ENCODE measurements at places on chromosomes 3 and 15.

DNA sequence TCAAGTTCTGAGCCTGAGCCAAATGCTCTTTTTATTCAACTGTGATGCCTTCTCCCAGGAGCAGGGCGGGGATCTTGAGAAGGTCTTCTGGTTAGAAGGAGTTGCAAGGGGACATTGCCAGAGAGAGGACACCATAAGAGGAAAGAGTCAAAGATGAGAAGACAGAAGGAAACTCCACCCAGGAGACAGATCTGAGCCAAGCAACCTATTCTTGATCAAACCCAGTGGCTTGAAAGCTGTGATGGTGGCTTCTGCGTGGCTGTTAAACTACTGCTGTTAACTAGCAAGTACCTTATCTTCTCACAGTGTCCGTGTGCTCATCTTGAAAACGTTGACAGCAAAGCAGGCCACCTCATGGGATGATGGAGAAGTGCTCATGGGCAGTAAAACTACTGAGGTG, 19.8 kb upstream of the AGBL1 start:
- no peak for DNase-seq

- no peak for DNase-seq
Measured at GRCh38 chr15:80957976-80958375, 31.6 kb downstream of the MESD start.

DNA sequence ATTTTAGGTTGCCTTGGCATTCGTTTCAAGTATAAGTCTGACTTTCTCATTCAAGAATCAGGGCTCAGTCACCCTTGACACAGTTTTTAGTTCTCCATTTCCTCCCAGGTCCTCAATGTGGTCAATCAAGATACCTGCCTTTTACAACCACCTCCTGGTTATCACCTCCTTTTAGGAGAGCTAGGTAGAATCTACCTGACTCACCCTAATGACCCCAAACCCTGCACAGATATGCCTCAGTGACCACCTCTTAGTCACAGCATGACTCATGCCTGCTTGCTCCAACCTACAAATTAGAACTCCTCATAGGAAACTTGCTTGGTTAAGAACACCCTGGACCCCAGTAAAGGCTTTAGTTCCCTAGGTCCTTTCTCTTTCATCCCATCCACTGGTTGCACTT, 22.5 kb downstream of the DMXL2 start:
- DNase-seq = no peak

GRCh38 chr3:42192334-42193200, 73.4 kb downstream of the CCK start:
- no peak for DNase-seq

- DNase-seq = no peak
Measured at GRCh38 chr3:31469385-31469784, 63.3 kb upstream of the STT3B start.

- no peak for DNase-seq
Measured at GRCh38 chr15:64389036-64389435, 1.4 kb downstream of the TRIP4 start.

Data from activated T-cell treated with anti-CD3 and anti-CD28 coated beads, Interleukin-2, amount 50 U/mL, for 48 hours (primary cell).